ENCODE measurements at places on chromosomes 5 and 9. TPM values are rescaled to one million over a fixed set of nuclear protein-coding genes. Genes with fewer than 3 reads are reported as not detected.

DNA sequence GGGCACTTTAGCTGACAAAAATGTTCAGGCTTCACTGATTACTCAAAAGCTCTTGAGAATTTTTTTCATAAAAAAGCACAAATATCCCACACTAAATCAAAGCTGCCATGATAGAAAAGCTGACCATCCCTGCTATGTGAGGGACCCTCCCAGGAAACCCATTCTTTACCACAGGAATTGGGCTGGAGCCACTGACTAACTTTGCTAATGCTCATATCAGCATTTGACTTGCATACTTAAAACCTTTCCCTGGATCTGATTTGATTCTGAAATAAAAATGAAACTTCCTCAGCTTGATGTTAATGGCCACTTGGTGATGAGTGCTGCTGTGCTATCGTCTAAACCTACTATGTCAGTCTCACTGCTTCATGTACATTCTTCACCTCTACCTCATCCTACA is 243.6 kb downstream of the PRELID2 start:
- no peak for DNase-seq
- no peak overlapping the region for H3K4me3 ChIP-seq
- no peaks in the 10 kb centered on the region for H3K4me1 ChIP-seq
- H3K36me3 ChIP-seq, result no peaks in the 10 kb centered on the region
- no peak overlapping the region for H3K27ac ChIP-seq
- no peaks in the 10 kb centered on the region for H3K27me3 ChIP-seq

C6 gene
- not detected for total RNA-seq

SHOC1 gene
- total RNA-seq, result not detected

ANKRD31 gene
- 0.47 TPM for total RNA-seq

DNA sequence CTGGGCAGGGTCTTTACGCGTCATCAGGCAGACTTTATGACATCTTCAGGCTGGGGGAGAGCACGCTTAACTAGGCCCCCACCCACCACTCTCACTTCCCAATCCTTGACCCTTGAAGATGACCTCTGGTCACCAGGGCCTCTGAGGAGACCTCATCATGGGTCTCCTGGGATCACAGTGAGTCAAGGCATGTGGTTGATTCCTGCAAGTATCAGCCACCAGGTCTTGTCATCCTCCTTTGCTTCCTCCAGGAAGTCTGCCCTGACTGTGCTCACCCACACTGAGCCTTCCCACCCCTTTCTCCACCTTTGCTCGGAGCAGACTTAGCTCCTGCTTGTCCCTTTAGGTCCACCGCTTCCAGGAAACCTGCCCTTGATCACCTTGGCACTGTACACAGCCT is 17.3 kb downstream of the ODF2 start:
- no peak overlapping the region for H3K27ac ChIP-seq
- H3K36me3 ChIP-seq, result peaks cover 32% of the 10 kb centered on the region
- H3K4me1 ChIP-seq, result no peaks in the 10 kb centered on the region

SREK1 gene
- 75.2 TPM for total RNA-seq

DNA sequence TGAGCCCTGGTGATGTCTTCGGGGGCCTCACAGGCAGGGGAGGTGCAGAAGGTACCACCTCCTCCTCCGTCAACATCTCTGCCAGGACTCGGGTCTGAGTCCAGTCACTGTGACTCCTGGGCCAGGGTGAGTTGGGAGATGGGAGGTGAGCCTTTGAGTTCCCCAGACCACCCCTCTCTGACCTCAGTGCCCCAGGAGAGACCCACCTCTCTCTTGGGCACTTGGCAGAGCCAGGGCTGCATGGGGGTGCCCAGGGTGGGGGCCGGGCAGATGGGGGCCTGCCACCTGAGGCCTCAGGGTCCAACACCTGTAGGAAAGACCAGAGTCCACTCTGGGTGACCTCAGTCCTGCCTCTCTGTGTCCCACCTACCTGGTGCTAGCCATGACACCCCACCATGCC is 6.8 kb downstream of the KIF12 start:
- H3K27ac ChIP-seq, result no peak overlapping the region
- DNase-seq, result no peak
- no peaks in the 10 kb centered on the region for H3K36me3 ChIP-seq
- H3K4me3 ChIP-seq, result no peak overlapping the region
- no peaks in the 10 kb centered on the region for H3K4me1 ChIP-seq

DNA sequence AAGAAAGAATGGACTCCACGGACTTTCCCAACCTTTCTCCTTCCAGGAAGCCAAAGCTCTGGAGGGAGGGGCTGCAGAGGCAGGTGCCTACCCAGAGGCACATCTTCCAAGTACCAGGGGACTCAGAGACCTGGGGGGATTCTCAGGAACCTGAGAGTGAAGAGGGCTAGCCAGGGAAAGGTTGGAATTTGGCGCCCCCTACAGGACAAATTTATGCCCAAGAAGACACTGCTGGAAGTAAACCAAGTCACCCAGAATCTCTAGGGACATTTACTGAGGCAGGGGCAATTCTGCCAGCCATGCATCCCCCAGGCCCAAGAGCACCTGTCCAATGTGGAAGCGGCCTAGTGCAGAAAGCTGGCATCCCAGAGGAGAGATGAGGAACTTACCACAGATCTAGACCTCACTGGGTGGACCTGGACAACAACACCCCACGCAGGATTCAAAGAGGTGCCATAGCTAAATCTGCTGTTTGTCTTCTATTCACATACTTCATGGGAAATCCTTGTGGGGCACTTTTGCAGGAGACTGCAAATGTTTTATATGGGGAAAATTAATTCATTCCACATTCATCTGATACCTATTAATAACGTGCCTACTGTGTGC is 25.9 kb upstream of the IDNK start:
- no peaks in the 10 kb centered on the region for H3K36me3 ChIP-seq
- no peaks in the 10 kb centered on the region for H3K4me1 ChIP-seq
- no peak overlapping the region for H3K4me3 ChIP-seq

DMGDH gene
- total RNA-seq, result not detected

SPRY4 gene
- total RNA-seq, result 1.5 TPM

RALGPS1 gene
- total RNA-seq, result 1.7 TPM

GRCh38 chr9:136494012-136494411 is 11.2 kb upstream of the SEC16A start:
- H3K27ac ChIP-seq, result no peak overlapping the region
- H3K4me3 ChIP-seq, result no peak overlapping the region
- peaks cover 11% of the 10 kb centered on the region for H3K36me3 ChIP-seq

TAS2R1 gene
- total RNA-seq, result not detected
